ENCODE measurements at places on chromosomes 3 and 15. TPM values are rescaled to one million over a fixed set of nuclear protein-coding genes. Genes with fewer than 3 reads are reported as not detected.

DNA sequence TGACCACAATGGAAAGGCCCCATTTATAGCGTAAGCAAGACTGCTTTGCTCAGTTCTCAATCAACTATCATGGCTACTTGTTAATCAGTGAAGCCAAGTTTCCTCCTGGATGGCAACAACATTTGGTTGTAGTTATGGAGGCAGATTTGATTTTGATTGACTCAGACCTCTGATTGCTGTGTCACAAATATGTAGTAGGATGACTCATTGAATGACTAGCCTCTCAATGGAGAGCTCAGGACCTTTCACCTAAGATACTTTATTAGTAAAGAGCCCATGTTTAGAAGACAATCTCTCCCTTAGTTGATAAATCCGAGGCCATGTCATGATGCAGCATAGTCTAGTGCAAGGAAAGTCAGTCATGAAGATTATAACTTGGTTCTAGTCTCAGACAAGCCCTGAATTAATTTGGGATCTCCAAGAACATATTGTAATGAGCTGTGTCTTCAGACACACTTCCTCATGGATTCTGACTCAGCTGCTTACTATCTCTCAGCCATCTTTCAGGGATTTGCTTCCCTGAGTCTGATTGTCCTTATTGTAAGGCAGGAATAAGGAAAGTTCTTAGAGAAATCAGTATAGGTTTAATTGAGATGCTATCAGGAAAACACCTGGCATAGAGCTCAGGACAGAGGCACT is 397.4 kb upstream of the TMCO5A start:
- DNase-seq = no peak

The TCF12 gene
- total RNA-seq = 159 TPM

The USP50 gene
- 0.33 TPM for total RNA-seq

DNA sequence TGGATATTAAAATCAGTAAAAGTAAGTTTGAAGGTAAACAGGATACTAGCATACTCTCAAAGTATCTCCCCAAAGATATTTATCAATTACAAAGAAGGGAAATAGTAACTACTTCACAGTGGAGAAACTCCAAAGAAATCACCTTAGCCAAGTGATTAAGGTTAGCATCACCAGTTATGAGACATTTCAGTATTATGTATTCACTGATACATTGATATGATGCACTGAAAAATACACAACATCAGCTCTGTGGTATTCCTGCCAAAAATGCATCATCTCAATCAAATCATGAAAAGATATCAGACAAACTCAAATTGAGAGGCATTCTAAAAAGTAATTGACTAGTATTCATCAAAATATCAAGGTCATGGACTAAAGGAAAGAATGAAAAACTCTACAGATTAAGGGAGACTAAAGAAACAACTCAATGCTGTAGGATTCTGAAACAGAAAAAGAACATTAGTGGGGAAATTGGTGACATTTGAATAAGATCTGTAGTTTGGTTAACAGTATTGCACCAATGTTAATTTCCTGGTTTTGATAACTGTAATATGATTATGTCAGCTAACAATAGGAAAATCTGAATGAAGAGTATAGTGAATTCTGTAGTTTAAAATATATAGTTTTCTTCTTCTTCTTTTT is 215.4 kb downstream of the UACA start:
- DNase-seq = no peak

- no peak for DNase-seq
Observed at GRCh38 chr3:126924458-126924857, 58.5 kb upstream of the PLXNA1 start.

- DNase-seq = no peak
Observed at GRCh38 chr3:196225086-196225485, 8.8 kb downstream of the SLC51A start.

DNA sequence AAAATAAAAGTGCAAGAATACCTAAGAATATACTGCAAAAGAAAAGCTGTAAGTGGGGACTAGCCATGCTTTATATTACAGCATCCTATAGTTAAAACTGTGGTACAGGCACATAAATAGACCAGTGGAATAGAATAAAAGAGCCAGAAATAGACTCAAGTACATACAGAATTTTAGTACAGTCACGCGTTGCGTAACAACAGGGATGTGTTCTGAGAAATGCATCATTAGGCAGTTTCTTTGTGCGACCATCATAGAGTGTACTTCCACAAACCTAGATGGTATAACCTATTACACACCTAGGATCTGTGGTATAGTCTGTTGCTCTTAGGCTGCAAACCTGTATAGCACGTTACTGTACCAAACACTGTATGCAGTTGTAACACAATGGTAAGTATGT is 61.8 kb downstream of the PCCB start:
- no peak for DNase-seq

The TTLL13 gene
- total RNA-seq = 0.14 TPM

The TNFAIP8L3 gene
- total RNA-seq = 0.47 TPM

GRCh38 chr3:6779140-6779539 is 81.8 kb upstream of the GRM7 start:
- DNase-seq = no peak

- no peak for DNase-seq
Observed at GRCh38 chr15:59516655-59517461, 78.9 kb downstream of the FAM81A start.

GRCh38 chr15:51367322-51367976 is 26.0 kb downstream of the GLDN start:
- DNase-seq = no peak

The C2CD4A gene
- 0.66 TPM for total RNA-seq

- DNase-seq = no peak
Observed at GRCh38 chr3:19074257-19074900, 73.9 kb upstream of the KCNH8 start.

The ASB14 gene
- not detected for total RNA-seq

- DNase-seq = no peak
Observed at GRCh38 chr15:101528108-101528916, 38.8 kb upstream of the PCSK6 start.

The PRSS50 gene
- 0.05 TPM for total RNA-seq

The SLC24A5 gene
- 0.05 TPM for total RNA-seq

DNA sequence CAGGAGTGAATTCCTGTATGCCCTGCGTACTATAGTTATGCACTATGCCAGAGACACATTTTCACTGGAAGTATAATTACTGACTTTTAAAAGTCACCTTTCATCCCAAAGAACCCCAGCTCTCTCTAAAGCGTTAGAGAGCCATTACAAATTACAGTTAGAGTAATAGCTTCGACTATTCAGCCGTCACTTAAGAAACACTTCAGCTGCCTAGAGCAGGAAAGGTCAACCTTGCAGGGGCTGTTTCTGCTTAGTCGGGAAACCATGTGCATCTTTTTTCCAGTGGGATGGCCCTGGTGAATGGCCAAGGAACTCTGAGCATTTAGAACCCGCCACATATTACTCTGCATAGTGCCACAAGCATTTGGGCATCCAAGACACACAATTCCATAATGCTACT is 235.9 kb downstream of the ARRDC4 start:
- DNase-seq = no peak

The AADACL2 gene
- 0.14 TPM for total RNA-seq

- DNase-seq = peak; percentile 22
Observed at GRCh38 chr3:173865900-173866498, 468.5 kb downstream of the NLGN1 start.

DNA sequence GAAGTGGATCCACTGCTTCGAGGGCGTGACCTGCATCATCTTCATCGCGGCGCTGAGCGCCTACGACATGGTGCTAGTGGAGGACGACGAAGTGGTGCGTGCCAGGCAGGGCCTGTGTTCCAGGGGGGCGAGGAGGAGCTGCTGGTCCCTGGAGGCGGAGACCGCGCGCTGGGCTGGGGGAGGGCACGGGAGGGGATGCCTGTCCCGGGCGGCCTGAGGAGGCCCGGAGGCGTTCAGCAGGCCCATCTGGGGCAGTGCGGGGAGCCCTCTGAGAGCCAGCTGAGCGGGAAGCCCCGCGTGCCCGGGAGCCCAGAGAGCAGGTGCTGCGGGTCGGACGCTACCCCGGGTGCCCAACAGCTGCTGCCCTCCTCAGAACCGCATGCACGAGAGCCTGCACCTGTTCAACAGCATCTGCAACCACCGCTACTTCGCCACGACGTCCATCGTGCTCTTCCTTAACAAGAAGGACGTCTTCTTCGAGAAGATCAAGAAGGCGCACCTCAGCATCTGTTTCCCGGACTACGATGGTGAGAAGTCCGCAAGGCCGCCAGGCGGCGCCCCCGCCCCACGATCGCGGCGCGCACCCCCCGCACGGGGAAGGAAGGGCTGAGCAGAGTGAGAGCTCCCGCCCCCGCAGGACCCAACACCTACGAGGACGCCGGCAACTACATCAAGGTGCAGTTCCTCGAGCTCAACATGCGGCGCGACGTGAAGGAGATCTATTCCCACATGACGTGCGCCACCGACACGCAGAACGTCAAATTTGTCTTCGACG is 2.9 kb downstream of the GNAT1 start:
- peak; percentile 48 for DNase-seq

The ZNF774 gene
- total RNA-seq = 1.2 TPM

The LYZL4 gene
- total RNA-seq = 0.14 TPM

GRCh38 chr3:14548321-14548729 is 8.2 kb upstream of the GRIP2 start:
- peak; percentile 9 for DNase-seq

DNA sequence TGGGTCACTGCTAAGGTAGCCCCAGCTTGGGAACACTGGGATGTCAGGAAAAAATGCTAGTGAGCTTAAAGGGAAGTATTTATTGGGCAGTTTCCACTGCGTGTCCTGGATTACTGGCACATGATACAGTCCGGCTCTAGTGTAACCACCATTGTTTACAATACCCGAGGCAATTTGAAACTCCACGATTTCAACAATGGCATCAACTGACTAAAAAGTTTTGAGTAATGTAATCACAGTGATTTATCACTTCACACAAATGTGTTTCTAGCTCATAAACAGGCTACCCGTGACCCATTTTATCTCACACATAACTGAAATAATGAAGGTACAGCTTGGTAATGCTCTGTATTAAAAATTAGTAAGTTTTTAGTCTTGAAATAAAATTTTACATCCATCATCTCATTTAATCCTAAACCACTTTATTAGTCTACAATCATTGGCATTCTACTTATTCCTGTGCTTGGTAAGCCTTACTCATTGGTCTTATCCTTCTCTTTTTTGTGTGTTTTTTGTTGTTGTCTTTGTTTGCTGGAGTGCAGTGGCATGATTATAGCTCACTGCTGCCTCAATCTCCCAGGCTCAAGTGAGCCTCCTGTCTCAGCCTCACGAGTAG is 7.6 kb downstream of the ZMAT3 start:
- no peak for DNase-seq

The ZIC4 gene
- not detected for total RNA-seq

The GOLGA8S gene
- total RNA-seq = 0.05 TPM

GRCh38 chr3:129439226-129439816 is 427 bp downstream of the MBD4 start:
- DNase-seq = peak; percentile 24

The COL7A1 gene
- 4.4 TPM for total RNA-seq

The CTXN2 gene
- total RNA-seq = not detected
